Motor neuron (in vitro differentiated cells): ENCODE measurements at places on chromosomes 5 and 9. TPM values are rescaled to one million over a fixed set of nuclear protein-coding genes. Genes with fewer than 3 reads are reported as not detected.

DNA sequence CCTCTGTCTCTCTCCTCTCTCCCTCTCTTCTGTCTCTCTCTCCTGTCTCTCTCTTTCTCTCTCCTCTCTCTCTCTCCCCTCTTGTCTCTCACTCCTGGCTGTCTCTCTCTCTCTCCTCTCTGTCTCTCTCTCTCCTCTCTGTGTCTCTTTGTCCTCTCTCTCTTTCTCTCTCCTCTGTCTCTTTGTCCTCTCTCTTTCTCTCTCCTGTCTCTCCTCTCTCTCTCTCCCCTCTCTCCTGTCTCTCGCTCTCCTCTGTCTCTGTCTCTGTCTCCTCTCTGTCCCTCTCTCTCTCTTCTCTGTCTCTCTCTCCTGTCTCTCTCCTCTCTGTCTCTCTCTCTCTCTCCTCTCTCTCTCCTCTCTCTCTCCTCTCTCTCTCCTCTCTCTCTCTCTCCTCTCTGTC is 25.0 kb downstream of the STK32A start:
- ATAC-seq: no peak

The SLC35D2 gene
- total RNA-seq: 16.4 and 19.2 TPM in 2 replicates

- no peak for ATAC-seq
These were observed 7.1 kb upstream of the DMXL1 start for GRCh38 chr5:119063579-119064379.

DNA sequence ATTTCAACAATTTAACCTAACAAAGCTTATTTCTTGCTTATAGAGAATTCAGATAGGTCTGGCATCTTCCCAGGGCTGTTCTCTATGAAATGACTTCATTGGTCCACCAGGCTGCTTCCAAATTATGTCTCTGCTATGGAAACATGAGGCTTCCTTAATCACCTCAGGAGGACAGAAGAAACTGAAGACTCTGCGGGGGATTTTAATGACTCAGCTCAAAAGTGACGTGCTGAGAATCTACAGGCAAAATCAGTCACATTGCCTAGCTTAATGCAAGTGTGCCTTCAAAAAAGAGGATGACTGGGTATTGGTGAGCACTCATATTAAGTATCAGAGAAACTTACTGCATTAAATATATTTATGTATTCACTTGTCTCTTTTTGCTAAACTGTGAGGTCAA is 315.5 kb upstream of the RGMB start:
- peak; percentile 27 for ATAC-seq
